Stimulated activated CD4-positive, alpha-beta T cell treated with anti-CD3 and anti-CD28 coated beads, Interleukin-1b, Interleukin-23, amount 100 ng/mL, for 1 hour (primary cell): ENCODE measurements at places on chromosomes 11 and 22.

DNA sequence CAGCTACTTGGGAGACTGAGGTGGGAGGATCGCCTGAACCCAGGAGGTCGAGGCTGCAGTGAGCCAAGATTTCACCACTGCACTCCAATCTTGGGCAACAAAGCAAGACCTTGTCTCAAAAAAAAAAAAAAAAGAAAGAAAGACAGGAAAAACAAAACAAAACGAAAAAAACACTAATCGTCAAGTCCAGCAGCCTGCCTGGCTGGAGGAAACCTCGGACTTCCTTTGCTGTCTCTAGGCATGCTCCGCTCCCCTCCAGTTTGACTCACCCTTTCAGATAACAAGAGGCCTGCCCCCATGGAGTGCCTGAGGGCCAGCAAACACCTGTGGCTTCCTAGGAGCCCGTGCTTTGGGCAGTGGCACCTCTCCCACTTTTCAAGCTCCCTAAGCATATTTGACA lies 28.8 kb upstream of the CHKA start:
- DNase-seq: no peak

DNA sequence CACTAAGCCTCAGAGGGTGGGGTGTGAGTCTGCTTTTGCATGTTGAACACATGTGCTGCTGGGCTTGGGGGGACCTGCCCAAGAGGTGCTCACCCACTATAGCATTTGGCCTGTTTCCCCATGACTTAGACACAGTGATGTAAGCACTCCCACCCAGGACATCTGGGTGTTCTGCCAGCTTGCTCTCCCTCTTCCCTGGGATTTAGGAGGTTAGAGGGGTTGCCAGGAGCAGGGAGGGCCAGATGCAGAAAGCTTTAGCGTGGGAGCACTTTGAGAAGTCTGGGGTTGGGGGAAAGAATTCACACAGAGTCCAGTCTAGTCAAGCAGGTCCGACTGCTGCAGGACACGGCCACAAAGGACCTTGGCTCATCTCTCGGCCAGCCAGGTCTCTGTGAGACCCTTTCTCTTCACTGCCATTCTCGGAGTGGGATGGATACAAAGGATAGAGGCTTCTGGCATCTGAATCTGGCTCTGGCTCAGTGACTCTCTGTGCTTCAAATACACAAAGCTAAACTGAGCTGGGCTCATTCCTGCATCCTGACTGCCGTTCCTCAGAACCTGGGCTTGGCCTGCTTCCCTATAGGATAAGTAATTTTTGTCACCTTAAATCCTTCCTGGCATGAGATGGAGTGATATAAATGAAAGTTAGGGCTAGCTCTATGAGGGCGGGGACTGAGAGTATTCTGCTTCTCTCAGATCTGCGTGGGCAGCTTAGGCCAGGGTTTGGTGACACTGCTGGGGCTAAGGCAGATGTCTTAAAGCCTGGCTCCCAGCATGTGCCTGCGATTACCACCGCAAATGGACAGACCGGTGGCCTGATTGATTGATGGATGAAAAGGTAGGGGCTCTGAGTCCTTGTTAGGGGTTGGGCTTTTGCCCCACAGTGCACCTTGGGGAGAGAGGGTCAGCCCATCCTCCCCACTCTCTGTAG lies 14.5 kb downstream of the USP2 start:
- no peak for DNase-seq

DNA sequence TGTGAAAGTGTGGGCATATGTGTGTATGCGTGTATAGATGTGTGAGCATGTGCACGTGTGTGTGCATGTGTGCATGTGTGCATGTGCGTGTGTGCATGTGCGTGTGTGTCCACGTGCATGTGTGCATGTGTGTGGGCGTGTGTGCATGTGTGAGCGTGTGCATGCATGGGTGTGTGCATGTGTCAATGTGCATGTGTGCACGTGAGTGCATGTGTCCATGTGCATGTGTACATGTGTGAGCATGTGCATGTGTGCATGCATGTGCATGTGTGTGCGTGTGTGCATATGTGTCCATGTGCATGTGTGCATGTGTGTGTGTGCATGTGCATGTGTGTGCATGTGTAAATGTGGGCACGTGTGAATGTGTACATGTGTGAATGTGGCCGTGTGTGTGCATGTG lies 95.3 kb downstream of the ST3GAL4 start:
- no peak for DNase-seq

DNA sequence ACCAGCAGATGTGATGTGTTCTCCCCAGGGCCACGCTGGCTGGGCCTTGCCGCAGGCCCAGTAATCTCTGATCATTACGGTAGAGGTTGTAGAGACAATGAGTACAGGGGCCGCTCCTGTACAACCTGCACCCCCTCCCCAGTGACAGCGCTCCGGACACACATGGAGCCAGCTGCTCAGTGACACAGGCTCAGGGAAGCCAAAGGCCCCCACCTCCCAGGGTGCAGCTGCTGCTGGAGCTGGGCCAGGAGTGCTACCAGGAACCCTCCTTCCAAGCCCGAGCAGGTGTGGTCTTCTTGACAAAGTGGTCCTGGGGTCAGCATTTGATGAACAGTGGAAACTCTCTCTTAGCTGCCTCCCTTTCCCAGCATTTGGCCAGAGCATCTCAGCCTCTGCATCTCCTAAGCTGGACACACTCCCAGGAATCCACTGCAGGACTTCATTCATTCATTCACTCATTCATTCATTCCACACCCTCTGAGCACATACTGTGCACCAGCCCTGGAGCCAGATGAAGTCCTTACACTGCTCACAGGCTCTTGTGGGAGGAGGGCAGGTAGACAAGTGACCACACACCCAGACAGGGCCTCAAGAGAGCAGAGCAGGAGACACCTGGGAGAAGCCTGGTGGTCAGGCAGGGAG lies 49.6 kb upstream of the MPEG1 start:
- no peak for DNase-seq

GRCh38 chr22:35611891-35612576 lies 5.1 kb downstream of the MB start:
- DNase-seq: no peak

GRCh38 chr11:75350743-75351540 lies 519 bp downstream of the ARRB1 start:
- DNase-seq: no peak

- DNase-seq: no peak
Observed at GRCh38 chr11:70886676-70887541, 365.5 kb downstream of the SHANK2 start.

DNA sequence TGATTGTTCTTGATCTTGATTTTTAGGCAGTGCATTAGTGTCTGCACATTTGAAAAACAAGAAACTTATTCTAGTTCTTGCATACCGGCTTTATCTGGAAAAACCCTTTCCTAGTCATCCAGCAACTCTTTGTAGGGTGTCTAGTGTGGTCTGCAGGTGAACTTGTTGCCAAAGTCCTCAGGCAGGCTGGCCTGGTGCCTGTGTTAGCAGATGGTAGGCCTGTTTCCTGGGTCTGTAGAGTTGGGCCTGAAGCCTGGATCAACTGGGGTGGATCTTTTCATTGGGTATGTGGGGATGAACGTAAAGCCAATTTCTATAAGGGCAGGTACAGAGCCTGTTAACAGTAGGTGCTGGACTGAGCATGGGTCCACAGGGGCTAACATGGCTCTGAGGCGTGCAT lies 5.6 kb upstream of the GLYATL1 start:
- no peak for DNase-seq

DNA sequence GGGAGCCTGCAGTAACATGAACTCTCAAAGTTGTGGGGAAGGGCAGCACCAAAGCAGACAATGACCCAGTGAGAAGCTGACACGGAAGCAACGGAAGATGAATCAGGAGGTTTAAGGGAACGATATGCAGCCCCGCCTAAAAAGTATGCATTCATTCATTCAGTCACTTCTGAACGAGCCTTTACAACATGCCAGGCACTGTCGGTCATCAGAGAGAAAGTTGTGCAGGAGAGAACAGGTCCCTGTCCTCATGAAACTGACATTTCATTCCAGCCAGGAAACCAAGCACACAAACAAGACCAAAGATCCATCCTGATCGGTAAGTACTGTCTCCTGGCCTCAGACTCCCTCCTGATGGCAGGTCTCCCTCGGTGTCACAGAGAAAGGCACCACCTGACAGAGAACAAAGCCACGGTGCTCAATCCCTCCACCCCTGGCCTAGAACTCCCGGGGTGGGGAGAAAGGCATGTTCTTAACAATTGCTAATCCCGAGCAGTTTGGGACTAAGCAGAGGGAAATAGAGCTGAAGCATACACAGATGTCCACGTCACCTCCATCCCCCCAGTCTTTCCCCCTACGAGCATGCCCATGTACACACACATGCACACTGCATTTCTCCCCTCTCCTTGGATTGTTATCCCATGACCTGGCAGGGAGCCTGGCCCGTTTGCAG lies 49.3 kb downstream of the LRFN4 start:
- no peak for DNase-seq

- no peak for DNase-seq
Observed at GRCh38 chr11:107140983-107141382, 122.7 kb upstream of the GUCY1A2 start.

DNA sequence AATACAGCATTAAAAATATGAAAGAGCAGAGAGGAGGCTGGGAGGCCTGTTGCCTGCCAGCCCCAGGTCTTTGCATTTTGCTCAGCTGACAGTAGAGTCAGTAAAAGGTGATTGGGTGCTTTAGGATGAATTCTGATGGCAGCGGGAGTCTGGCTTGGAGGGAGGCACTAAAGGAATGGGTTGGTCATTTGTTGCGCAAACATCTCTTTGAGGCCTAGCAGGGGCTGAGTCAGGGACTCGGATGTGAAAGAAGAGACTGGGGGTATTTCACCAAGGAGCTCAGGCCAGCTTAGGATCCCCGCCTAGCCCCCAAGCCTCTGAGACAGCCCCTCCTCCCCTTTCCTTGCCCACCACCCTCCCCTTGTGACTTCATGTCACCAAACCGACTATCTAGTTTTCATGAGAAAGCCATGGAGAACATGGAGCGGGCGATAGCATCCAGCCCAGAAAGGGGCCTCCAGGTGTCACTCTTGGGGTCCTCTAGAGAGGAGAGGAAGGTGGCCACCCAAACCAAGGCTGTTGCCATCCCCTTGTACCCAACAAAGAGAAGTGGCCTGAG lies 9.7 kb downstream of the DGKZ start:
- no peak for DNase-seq

DNA sequence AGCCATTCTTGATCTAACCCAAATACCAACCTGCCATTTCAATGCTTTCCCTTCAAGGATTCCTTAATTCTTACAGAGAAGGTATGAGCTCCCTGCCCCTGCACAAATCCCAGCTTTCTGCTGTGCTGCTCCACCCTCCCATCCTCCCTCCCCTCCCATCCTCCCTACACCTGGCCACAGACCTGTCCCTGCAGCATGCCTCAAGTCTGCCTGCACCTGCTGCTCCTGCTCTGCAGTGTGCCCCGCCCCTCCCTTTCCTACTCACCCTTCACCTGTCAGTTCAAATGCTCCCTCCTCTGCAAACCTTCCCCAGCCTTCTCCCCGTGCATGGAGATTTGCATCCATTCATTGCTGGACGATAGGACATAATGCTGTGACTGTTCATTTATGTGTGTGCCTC lies 139.9 kb upstream of the NARS2 start:
- no peak for DNase-seq

GRCh38 chr11:68870470-68870869 lies 28.8 kb upstream of the CPT1A start:
- DNase-seq: no peak

DNA sequence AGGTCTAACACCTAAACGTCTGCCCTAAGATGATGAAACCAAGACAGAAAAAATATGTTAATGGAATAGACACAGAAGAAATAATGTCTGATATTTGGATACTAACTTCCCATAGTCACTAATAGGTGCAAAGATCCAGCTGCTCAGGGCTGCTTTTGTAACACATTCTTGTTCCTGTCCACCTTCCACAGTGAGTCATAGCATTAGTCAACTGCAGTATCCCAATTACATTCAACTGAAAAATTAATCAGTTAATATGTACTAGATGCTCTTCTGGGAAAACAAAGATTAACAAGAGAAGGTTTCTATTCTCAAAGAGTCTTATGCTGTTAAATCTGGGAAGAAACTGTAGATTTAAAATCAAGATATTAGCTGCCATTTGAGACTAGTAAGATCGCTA lies 47.6 kb downstream of the HEPHL1 start:
- DNase-seq: no peak

DNA sequence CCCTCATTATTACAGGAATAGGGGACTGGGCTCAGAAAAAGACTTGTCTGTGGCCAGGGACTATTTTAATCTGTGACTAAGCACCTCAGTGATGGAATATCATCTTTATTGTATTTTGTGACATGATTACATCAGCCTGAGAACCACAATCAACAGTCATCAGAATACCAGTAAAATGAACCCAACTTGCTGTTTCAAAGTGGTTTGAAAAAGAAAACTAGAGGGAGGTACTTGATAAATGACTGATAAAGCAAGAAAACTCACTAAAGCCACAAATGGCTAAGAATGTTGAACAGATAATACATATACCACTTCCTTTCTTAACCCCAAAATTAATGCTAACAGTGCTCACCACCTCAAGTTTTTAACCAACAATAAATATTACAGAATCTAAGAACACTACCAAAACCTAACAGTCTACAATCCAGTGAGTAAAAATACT lies 155.7 kb downstream of the ATG16L2 start:
- DNase-seq: no peak

DNA sequence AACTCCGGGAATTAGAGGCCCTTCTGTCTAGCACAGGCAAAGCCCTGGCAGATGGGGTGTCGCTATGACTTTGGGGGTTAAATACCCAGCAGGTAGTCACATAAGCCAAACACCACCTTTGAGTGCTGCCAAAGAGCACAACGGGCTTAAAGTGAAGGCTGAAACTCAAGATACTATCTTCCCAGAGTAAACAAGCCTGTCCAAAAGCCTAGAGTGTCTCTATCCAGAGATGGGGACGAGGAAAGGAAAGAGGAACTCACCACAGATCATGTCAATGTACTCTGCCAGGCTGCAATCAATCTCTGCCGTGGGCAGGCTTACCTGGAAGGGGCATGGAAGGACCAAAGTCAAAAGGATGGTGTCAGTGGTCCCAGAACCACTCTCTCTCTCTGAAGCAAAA lies 14.5 kb downstream of the TMEM25 start:
- DNase-seq: no peak

DNA sequence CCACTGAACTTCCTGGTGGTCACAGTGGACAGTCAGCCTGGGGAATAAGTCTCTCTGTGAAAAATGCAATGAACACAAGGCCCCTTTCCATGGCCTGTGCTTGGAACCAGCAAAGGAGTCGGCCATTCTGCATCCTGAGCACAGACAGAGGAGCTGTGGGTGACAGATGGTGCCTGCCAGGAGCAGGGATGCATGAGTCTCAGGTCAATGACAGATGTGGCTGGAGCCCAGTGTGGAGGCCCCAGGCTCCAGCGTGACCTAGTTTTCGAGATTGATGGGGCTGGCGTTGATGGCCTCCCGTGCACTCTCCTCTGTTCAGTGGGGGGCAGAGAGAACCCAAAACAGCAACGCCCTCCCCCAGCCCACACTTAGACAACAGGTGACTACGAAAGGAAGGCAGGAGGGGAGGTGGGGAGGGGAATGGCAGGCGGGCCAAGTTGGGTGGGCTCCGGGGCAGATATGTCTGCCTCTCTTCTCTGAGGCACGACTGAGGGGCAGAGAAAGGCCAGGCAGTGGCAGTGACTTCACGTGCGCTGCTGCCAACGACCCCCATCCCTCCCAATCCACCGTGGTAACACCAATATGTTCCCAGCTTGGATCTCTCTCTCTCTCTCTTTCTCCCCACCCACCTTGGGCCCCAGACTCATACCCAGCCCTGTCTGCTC lies 34.4 kb upstream of the CD5 start:
- DNase-seq: no peak

- no peak for DNase-seq
Observed at GRCh38 chr22:28413612-28414399, 265.8 kb downstream of the TTC28 start.

- DNase-seq: no peak
Observed at GRCh38 chr11:59173964-59174663, 2.2 kb downstream of the DTX4 start.
